ENCODE measurements at places on chromosomes 2 and 18. TPM values are rescaled to one million over a fixed set of nuclear protein-coding genes. Genes with fewer than 3 reads are reported as not detected.

CDH2 gene
- total RNA-seq, result not detected

RHOB gene
- 32.0 TPM for total RNA-seq

GDF7 gene
- 0.32 TPM for total RNA-seq

- no peak for ATAC-seq
Measured at GRCh38 chr18:48621815-48622555, 83.2 kb downstream of the CTIF start.

Data from esophagus mucosa (tissue), 1 donor.